ENCODE measurements at places on chromosomes 2 and 18.
A peak's percentile ranks its signal among the peaks of the same experiment; 100 is the strongest.

DNA sequence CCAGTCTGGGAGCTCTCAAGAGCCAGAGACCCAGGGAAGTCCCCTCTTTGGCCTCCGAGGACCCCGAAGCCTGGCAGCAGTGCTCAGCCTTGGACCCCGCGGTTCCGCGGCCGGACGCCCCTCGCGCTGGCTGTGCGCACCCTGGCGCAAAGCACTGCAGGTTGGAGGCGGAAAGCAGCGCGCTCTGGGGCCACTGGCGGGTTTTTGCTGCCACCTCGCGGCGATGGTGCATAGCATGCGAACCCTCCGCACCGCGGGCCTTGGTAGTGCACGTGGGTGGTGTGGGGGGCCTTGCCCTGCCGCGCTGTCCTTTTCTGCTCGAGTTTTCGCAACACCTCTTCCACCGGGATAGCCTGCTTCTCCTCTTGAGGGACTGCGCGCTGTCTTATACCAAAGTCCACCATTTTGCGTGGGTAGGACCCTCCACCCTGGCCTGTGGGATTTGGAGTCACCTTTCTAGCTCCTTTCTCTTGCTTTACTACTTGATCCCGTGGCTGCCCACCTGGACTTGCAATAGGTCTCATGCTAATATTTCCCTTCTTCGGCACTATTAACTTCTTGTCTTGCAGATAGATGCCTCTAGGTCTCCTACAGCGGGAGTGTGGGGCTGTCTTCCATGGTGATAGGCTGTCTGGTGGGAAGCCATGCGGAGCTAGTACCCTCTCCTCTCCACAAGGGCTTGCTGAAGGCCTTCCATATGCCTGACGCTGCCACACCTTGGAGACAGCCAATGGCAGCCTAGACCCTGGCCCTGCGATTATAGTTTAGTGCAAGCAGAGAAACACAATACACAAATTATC, 14.3 kb downstream of the SIX3 start:
- DNase-seq = peak; percentile 27

GRCh38 chr2:19205983-19206533, 152.4 kb downstream of the OSR1 start:
- DNase-seq = no peak

- no peak for DNase-seq
These were observed 47.0 kb upstream of the CABLES1 start for GRCh38 chr18:23088310-23088709.

DNA sequence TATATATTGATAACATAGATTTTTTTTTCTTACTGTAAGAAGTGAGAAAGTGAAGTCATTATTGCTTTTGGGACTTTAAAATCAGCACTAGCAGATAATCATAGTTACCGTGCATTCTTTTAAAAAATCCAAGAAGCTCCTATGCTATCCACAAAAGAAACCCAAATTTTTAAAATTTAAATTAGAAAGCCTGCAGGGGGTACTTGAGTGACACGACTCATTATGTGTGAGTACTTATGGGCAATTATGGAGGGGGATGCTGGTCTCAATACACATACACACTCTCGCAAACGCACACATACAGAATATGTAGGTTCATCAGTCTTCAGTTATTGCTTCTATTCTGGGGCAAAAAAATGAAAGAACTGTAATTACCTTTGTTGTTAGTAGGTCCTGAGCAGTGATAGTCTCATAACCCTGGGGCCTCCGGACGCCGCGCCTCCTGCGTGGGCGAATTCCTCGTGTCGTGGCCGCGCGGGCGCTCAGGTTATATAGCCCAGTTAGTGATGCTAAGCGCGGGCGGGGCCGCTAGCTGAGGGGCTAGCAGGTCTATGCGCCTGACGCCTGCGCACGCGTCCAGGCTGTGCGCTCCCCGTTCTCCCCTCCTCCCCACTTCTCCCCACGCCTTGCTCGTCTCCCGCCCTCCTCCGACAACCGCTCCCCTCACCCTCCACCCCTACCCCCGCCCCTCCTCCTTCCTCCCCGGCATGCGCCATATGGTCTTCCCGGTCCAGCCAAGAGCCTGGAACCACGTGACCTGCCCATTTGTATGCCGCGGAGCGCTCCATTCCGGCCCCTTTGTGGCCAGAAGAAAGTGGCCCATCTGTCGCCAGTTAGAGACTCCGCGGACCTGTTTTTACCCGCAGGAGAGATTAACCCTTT, at the start of gene NEUROD1:
Gene NEUROD1, minus strand, starts transcription at position 463 of the 882 bp plus-strand sequence. CDS start 1,657 bp downstream, outside the sequence.
- no peak for DNase-seq

- no peak for DNase-seq
These were observed 56.6 kb upstream of the HK2 start for GRCh38 chr2:74777161-74777900.

DNA sequence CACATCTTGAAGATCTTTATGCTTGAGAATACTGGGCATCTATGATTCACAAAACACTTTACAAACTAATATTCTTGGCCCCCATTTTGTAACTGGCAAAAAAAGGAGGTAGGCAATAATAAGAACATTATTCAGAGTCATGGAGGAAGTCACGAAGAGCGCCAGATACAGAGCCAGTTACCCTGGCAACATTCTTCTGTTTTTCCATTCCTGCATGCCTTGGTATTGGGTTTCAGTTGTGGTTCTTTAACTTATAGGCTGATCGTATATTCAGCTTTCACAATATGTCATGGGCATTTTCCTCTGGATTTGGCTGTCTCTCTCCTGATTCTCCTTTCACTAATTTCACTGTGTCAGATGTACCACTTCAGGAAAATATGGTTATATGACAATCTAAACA, 234.7 kb downstream of the HRH4 start:
- no peak for DNase-seq

DNA sequence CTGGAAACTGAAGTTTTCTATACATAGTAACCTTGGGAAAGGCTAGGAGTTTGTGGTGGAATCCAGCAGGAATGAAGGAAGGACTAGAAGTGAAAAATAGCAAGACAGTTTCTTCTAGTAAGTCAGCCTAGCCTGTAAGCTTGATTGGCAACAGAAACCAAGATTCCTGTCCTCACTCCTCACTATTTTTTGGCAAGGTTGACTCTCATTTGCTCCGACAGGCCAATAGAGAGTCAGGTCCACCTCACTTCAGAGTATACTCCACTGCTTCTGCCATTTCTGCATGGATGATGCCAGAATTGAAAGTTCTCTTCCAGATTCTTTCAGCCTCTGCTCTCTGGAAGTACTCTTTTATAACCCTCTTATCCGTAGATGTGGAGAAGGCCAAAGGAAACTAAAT, 352.4 kb downstream of the ZNF516 start:
- DNase-seq = no peak

DNA sequence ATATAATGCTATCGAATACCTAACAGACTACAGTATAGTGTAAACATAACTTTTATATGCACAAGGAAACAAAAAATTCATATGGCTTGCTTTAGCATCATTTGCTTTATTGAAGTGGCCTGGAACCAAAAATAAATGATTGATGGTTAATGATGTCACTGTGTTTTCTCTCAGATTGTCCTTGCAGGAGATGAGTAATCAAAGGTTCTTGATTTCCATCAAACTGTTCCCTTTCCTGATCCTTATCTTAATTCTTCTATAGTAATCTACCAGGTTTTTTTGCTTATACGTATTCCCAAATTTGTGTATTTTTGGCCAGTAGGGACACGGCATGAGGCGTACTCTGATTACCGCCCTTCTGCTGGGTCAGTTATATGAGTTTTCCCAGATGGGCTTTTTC, 104.9 kb upstream of the CXCR4 start:
- no peak for DNase-seq

GRCh38 chr2:75716406-75716805, 5.7 kb upstream of the GCFC2 start:
- no peak for DNase-seq

GRCh38 chr2:203772456-203773165, 66.2 kb downstream of the CD28 start:
- DNase-seq = no peak

DNA sequence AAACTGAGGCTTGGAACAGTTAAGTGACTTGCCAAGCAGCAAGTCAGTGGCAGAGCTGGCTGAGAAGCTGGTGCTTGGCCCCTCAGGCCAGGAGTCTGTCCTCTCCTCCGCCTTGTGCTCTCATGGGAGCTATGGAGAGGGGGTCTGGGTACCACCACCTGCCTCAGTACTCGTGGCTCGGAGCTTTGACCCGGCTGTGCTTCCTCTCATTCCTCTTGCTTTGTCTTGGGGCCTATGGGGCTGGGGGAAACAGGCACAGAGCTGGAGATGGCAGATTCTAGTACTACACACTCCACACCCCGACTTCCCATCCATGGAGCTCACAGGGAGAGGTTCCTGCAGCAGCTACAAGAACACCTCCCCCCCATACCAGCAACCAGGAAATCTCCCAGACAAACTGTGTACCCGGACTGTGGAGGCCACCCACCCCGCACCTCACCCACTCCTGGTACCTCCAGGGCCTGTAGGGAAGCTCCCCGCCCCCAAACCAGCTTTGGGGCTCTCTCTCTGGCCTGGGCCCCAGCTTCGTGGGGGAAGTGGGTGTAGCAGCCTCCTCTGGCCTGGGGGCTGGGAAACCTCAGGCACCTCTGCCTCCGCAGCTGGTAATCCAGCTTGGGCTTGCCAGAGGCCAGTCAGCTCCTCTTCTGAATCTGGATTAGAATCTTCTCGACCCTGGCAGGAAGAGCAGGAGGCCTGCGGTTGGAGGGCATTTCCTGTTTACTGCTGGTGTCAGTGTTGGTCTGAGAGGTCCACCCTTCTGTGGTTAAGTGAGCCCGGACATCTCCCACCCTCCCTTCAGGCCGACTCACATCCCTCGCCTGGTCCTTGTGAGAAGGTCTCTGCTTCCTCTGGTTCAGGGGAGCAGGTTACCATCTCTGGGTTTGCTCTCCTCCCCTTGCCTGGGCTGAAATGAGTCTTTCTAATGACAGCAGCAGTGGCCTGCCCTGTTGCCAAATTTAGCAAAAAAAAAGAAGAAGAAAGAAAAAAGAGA, 22.3 kb upstream of the RHOB start:
- DNase-seq = no peak

GRCh38 chr2:233350708-233351107, 3.6 kb upstream of the DGKD start:
- no peak for DNase-seq

DNA sequence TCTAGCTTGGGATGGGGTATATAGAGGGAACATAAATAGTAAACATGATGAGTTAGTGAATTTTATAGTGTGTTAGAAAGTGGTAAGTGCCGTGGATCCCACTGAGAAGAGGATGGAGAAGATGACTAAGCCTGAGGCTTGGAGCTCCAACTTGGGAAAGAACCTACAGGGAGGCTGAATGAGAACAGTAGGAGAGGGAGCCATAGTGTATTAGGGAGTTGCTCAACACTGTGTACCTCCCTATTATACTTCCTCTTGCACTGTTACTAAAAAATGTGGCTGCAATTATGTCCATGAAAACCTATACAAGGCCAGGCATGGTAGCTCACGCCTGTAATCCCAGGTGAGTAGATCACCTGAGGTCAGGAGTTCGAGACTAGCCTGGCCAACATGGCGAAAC, 2.9 kb upstream of the SLC19A3 start:
- DNase-seq = no peak

- DNase-seq = no peak
These were observed 41.1 kb upstream of the SCG2 start for GRCh38 chr2:223643309-223643708.

GRCh38 chr2:219637842-219638185, 10.4 kb downstream of the SLC4A3 start:
- DNase-seq = no peak

GRCh38 chr18:60100778-60101177, 201.0 kb downstream of the PMAIP1 start:
- no peak for DNase-seq

DNA sequence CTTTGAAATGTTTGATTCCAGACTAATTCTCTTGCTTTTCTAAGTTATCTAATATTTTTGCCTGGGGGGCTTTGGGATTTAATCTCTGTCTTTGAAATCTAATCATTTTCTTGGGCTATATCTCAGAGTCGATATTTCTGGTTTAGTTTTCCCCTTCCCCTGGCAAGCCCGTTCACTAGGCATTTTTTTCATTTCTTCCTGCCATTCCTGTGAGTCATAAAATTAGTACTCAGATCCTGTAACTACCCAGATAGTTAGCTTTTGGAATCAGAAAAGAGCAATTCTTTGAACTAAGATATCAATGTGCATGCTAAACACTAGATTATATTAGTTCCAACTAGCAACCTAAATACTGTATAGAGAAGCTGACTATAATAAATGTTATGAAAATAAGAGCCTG, 29.4 kb upstream of the RNF149 start:
- no peak for DNase-seq

GRCh38 chr18:59056706-59057492, 82.8 kb upstream of the SEC11C start:
- no peak for DNase-seq

GRCh38 chr2:28358668-28359201, 33.9 kb upstream of the FOSL2 start:
- no peak for DNase-seq

All from stimulated activated CD4-positive, alpha-beta T cell treated with anti-CD3 and anti-CD28 coated beads, Interleukin-1b, Interleukin-23, amount 100 ng/mL, for 1 hour (primary cell).